ENCODE measurements at places on chromosomes 1 and 21.

GRCh38 chr21:23890652-23891051 lies 1716.6 kb downstream of the MRPL39 start:
- no peak for DNase-seq

- no peak for DNase-seq
Measured at GRCh38 chr1:13763991-13764390, 64.0 kb downstream of the PRDM2 start.

GRCh38 chr1:14583788-14584187 lies 14.7 kb upstream of the KAZN start:
- no peak for DNase-seq

DNA sequence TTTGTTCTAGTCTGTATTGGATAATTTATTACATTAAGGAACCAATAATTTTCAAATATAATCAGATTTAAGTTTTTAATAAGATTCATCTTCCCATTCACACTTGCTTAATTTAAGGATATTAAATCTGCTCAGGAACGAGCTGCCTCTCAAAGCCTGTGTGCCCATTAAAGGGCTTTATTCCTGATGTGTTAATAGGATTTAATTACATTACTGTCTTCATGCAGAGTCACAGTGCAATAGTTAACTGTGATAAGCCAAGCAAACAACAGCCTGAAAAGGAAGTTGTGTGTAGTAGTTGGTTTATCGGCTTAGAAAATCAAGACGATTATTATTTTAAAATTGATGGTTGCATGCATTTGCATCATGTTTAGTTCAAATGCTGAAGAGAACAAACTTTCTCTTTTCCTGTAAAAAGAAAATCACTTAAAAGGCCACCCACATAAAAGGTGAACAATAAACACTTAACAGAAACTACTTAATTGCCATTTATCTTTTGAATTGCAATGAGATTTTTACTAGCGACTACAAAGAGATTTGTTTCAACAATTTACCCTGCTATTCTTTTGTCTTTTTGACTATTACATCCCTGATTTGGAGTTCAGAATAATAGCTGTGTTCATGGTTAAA lies 174.6 kb downstream of the RWDD3 start:
- no peak for DNase-seq

DNA sequence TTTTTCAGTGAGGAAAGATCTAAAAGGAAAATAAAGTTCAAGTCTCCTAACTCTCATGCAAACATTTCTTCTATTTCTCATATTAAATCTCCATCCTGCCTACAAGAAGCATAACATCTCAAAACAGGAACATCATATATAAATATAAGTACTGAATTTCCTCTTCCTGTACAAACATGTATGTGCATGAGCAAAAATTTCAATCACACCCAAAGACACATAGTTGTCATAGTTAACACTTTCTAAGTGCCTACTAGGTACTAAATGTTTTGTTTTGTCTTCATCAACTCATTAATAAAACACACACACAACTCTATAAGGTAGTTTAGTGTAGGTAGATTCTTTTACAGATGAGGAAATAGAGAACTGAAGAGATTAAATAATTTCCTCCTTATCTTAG lies 237.1 kb upstream of the ADGRL2 start:
- no peak for DNase-seq

DNA sequence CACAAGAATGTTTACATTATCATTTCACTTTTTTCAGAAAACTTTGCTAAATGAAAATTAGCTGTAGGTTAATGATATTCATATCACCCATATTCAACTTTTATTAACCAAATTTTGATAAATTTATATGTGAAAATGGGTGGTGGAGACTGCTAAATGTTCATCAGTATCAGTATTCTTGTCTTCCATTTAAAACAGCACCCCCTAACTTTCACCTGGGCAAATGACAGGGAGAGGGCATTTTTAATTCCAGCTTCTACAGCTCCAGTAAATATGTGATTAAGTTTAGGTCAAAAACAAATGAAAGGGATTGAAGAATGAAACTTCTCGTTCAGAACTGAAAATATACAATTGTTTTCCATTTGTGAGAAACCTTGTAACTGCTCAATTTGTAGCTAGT lies 722.2 kb downstream of the KCNT2 start:
- no peak for DNase-seq

- no peak for DNase-seq
Measured at GRCh38 chr1:190940951-190941350, 463.3 kb upstream of the BRINP3 start.

DNA sequence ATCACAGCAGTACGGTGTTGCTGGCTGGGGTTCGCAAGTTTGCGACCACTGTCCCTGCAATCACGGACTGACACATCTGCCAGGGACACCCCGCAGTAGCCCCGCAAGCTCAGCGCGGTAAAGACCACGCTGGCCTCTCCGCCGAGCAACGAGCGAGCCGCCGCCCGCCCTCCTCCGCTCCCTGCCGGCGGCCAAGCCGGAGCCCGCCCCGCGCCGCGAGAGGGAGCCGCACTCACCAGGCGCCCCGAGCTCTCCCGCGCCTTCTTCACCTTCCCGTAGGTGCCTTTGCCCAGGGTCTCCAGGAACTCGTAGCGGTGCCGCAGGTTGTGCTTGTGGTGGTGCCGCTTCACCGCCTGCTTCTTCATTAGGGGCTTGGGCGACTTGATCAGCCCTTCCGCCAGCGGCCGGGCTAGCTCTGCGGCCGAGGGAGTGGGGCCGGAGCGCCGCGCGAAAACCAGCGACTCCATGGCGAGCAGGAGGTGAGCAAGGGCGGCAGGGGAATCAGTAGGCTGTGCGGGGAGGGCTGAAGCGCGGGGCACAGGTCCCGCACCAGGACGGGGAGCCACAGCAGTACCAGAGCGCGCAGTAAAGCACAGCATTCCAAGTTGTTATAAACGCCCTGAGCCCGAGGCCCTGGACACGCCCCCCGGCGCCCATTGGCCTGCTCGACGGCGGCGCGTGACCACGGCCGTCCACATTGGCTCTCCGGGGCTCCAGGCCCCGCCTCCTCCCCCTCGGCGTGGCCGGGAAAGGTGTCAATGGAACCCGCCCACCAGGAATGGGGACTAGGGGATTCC lies at the start of gene NUAK2:
Gene NUAK2, minus strand, starts transcription at position 584 of the 797 bp plus-strand sequence. Its CDS starts 117 bp downstream, at position 467.
- peak; percentile 67 for DNase-seq

- peak; percentile 33 for DNase-seq
Measured at GRCh38 chr21:31873696-31874599, 1.1 kb downstream of the HUNK start.

GRCh38 chr1:12324423-12324822 lies 94.6 kb downstream of the VPS13D start:
- no peak for DNase-seq

- no peak for DNase-seq
Measured at GRCh38 chr1:3368711-3369445, 85.6 kb upstream of the ARHGEF16 start.

GRCh38 chr21:27565364-27565763 lies 598.5 kb upstream of the ADAMTS5 start:
- no peak for DNase-seq

DNA sequence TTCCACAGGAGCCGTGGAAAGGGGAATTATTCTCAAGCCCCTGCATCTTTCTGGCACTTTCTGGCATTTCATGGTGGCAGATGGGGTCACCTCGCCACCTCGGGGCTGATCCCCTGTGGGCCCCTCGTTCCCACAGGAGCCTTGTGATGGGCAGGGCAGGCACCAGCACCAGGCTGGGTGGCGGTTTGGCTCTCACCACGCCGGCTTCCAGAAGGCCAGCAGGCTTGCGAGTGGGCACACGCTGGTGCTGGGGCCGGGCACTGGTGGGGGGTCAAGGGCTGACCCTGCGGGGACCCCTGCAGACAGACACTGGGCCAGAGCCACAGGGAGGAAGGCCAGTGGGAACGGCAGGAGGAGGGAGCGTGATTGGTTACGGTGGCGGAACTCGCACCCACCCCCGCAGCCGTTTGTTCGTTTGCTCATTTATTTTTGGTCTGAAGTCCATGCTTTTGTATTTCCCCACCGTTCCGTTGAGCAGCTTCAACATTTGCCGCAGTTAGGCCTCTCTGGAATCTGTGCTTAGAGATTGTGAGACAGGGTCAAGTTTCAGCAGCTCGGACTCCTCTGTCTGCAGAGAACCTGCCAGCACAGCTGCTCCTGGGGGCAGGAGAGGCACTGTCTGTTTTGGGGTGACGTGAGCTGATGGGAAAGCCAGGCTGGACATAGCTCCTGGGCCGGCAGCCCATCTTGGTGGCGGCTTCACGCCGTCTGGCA lies 5.3 kb downstream of the COL18A1 start:
- no peak for DNase-seq

DNA sequence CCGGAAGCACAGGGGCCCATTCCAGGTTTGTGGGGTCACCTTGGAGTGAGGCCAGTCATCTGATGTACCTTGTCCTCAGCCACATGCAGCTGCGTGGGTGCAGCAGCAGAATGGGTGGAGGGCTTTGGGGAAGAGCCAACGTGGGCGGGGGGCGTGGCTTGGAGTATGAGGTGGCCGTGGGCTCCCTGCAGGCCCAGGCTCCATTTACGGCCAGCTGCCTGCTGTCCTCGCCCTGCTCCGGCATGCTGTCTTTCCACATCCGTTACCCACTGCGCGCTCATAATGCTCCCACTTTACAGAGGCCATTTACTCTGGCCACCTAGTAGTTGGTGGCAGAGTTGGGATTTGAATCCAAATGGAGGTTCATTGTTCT lies 27.8 kb upstream of the TINAGL1 start:
- no peak for DNase-seq

DNA sequence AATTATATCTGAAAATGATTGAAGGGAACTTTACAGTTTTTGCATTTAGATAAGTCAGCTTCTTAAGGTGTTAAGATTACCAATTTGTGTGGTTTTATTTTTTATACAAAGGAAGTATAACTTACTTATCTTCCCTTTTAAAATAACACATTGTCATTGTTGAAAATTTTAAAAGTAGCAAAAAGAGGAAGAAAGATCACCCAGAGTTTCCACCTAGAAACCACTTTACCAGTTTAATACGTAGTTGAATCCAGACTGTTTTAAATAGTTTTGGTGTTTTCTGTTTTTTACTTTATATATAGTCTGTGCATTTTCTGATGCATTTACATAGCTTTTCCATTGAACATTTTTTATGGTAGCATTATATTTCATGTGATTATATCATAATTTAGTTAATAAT lies 6.1 kb downstream of the CCDC18 start:
- DNase-seq = no peak

DNA sequence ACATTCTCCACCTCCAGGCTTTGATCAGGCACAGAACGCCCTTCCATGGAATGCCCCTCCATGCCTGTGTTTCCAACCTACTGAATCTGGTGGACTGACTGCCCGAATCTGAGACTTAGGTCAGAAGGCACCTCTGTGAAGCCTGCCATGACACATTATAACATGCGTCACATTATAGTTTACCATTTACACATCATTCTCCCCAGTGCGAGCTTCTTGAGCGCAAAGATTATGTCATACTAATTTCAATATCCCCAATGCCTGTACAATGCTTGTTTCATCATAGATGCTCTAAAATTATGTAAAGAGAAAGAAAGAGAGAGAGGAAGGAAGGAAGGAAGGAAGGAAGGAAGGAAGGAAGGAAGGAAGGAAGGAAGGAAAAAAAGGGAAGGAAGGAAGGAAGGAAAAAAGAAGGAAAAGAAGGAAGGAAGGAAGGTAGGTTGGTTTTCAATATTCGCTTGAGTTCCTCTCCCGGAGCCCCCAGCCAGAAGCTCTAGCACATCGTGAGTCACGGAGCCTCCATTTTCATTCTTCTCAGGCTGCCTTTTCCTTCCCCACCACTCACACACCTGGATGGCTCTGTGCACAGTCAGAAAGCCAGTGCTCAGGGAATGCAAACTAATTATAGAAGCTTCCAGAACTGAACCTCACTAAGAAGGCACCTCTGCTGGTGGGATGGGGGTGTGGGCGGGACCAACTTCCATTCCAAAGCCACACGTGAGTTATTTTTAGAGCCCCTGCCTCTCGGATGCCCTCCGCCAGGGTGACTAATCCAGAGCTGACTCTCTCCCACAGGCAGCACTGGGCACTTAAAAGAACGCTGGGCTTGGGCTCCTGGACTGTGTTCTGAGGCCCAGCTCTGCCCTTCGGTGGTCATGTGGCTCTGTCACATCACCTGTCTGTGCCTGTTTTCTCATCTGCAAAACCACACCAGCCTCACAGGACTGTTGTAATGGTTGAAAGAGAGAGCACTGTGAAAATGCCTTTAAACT lies 27.4 kb downstream of the LAMB3 start:
- no peak for DNase-seq

- no peak for DNase-seq
Measured at GRCh38 chr1:119954476-119955422, 58.4 kb upstream of the ADAM30 start.

GRCh38 chr21:32351428-32351827 lies 41.4 kb downstream of the URB1 start:
- DNase-seq = no peak

- no peak for DNase-seq
Measured at GRCh38 chr1:204463125-204464060, 31.2 kb downstream of the PIK3C2B start.

DNA sequence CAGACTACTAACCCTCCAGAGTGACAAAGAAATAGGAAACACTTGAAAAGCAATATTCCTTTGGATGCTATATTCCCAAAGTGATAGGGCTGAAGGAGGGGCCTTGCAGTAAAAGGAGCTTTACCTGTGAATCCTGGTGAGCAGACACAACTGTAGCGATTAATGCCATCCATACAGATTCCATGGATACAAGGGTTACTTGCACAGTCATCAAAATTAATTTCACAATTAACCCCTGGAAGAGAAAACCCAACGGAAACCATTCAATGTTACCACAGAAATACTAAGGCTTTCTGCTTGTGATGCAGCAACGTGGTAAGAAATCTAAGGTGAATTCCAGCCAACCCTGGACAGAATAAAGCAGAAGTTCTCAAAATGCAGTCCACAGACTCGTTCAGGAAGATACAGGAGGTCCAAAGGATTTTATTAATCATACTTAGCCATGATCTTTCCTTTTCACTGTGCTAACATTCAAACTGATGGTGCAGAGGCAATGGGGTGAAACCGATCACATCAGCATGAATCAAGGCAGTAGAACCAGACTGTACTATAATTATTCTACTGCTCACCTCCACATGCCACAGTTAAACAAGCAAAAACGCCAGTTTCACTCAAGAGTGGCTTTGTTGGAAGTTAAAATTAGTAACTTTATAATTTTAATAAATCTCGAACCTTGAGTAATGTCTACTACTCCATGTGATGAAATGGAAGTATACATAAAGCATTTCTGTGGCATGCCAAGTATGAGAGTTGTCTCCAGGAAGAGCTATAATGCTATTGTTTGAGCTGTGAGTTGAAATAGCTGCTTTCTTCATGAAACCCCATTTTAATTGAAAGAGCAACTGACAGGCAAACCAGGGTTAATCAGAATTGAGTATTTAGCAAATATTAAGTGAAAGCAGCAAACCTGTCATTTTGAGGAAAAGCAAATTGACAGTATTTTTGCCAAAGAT lies 63.2 kb upstream of the ADAM30 start:
- DNase-seq = no peak

- no peak for DNase-seq
Measured at GRCh38 chr1:23421753-23422240, 2.8 kb downstream of the TCEA3 start.

DNA sequence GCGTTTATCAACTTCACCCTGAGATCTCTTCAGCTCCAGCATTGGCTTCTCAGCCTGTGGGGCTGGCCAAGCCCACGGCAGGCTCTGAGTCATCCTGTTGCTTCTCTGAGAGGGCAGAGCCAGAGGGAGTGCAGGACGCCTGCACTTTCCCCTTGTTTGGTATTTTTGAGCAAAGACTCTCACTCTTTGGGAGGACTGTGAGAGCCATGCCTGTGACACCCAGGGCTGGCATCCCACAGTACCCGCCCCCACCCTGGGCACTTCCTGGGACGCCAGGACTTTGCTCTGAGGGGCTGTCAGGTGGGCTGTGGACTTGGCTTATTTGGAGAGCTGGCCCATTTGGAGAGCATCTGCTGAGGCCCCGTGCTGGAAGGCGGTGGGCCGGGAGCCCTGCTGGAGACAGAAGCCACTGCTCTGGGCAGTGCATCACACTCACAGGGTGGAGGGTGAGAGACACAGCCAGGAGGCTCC lies 37.4 kb downstream of the VANGL1 start:
- peak; percentile 34 for DNase-seq

Data from H4 (cell line).